Renal cortex interstitium (tissue), 15 donors: ENCODE measurements at places on chromosomes 1 and 21. TPM values are rescaled to one million over a fixed set of nuclear protein-coding genes. Genes with fewer than 3 reads are reported as not detected.

- no peak for DNase-seq
Measured at GRCh38 chr1:40301541-40302299, 15.4 kb downstream of the COL9A2 start.

- no peak for DNase-seq
Measured at GRCh38 chr1:91696321-91696720, 189.6 kb downstream of the TGFBR3 start.

GRCh38 chr21:26135520-26135919 is 35.0 kb downstream of the APP start:
- no peak for DNase-seq

DNA sequence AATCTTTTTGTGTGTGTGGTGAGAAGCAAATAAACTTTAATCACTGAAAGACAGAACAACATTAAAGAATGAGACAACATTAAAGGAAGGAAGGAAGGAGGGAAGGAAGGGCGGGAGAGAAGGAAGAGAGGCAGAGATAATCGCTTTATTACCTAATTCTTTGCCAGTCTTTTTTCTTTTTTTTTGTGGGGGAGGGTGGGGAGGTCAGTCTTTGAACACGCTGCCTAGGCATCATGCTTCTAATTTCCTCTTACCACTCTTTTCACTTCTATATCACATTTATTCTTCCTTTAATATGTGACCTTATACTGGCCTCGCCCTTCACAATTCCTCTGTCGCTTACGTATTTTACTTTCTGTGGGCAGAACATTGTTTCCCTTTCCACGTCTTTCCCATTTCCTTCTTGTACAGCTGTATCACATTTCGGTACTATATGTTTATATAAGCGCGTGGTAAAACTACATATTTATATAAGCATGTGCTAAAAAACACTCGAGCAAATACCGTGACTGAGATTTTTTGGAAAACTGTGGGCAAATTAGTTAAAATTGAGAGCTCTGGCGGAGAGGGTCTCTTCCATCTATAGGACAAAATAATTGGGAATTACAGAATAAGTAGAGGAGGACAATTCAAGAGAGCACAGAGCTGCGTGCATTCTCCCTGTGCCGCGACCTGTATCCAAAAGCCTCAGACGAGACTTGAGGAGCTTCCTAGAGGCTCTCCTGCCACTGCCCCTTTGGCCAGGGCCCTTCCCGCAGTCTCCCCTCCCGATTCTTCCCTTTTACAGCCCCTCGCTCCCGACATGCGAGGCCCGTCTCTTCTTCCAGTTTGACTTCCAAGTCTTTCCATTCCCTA is 823 bp upstream of the PRKAA2 start:
- peak; percentile 32 for DNase-seq

DNA sequence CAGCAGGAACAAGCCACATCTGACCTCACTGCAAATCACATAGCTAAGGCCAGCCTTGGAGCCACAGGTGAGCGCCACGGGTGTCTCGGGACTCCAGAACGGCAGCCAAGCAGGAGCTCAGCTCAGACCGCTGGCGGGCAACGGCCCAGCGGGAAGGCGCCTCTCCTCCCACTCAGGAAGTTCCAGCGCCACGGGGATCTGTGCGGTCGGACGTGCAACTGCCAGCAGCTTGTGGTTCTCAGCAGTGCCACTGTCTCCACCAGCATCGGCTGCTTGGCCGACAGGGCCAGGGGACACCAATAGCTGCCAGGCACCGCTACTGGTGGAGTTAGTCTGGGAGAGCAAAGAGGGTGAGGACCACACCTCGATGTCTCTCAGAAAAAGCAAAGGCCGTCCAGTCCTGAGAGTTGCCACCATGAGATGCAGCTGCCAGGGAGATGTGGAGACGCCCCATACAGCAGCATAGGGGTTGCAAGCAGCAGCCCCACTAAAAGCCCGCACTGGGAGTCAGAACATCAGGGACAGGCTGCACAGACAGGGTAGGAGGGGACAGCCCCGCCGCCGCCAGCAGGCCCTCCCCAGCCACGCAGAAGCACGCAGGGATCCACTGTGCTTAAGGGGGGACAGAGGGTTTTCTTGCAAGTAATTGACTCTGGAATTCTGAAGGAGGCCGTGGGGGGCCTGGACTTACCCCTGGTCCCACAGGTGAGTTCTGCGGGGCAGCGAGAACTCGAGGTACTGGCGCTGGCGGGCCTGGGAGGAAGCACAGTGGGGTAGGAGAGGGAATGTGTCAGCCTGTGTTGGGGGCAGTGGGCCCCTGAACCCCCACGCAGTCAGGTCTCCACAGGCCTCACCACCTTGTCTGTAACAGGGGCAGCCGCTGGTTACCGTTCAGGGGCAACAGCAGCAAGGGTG is 83.5 kb downstream of the NPHP4 start:
- no peak for DNase-seq

DNA sequence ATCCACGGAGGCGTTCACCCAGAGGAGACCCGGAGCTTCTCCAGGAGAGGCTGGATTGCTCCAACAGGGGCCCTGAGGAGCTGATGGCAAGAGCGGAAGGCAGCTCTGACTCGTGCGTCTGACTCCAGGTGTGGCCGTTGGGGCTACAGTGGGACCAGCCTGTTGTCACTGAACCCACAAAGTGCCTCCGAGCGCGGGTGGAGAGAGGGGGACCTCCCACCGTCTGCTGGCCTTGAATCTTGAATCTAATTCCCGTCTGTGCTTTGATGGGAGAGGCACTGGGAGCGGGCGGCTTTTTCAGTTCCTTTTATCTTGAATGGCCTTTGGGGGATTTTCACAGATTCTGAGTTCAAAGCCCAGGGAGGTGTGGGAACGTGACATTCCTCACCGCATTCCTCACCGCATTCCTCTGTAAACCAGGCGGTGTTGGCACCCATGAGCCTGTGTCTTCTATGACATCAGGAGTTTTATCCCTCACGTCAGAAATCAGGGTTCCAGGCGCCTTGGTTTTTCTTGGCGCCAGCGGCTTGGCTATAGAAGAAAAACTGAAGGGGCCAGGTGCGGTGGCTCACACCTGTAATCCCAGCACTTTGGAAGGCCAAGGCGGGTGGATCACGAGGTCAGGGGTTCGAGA is 39.2 kb upstream of the COL18A1 start:
- DNase-seq, result no peak

- DNase-seq, result no peak
Measured at GRCh38 chr1:36123356-36123755, 1.7 kb downstream of the COL8A2 start.

DNA sequence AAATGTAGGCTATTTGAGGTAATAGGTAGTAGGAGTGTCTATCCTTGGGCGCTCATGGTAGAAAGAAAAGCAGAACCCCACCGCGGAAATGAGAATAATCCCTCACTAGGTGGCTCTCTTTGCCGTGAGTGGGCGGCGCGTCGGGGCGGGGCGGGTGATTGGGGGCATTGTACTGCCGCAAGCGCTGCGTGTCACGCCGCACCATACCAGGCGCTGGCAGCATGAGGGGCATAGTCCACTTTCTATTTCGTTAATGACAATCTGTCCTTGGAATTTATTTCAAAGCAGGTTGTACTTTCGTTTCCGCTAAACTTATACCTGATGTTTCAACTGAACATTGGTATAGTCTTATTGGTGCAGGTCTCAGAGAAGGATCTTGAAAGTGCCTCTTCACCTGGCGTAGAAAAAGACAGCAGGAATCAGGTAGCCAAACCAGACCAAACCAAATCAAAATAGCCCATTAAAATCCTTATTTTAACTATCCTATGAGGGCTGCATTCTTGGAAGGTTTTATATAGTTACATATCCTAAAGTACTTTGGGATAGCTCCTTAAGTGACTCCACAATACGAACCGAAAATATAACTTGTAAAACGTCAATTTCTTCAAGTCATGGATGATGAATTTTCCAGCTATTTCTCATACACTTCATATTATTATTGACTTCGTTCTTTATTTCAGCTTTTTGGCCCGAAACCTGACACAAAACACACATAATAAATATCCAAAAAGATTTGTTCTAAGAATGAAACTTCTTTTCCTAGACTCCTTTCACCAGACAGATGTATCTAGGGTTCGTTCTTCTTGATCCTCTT is 1.9 kb upstream of the SMG7 start:
- DNase-seq, result peak; percentile 71

DNA sequence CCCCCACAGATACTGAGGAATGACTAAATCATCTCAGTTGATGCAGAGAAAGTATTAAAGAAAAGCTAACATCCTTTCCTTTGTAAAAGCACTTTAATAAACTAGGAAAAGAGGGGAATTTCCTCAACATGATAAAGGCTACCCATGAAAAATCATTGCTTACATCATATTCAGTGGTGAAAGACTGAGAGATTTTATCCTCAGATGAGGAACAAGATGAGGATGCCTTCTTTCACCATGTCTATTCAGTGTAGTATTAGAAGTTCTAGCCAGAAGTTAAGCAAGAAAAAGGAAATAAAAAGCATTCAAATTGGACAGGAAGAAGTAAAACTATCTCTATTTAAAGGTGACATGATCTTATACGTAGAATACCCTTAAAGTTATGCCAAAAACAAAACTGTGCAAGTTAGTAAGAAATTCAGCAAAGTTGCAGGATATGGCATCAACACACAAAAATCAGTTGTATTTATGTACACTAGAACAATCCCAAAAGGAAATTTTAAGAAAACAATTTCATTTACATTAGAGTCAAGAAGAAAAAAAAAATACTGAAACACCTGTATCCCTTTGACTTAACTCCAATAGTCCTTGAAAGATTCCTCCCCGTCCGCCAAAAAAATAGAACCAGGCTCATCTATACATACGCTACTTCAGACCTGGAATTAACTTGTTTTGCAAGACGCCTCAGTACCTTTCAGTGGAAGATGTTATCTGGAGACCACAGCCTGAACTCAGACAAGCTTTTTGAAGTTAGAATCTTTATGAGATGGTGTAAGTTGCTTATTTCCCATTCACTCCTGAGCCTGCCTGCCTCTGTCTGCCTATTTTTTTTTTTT is 17.5 kb downstream of the ZMYM4 start:
- DNase-seq, result no peak

GRCh38 chr1:25187077-25187476 is 45.2 kb downstream of the SYF2 start:
- DNase-seq, result no peak

DNA sequence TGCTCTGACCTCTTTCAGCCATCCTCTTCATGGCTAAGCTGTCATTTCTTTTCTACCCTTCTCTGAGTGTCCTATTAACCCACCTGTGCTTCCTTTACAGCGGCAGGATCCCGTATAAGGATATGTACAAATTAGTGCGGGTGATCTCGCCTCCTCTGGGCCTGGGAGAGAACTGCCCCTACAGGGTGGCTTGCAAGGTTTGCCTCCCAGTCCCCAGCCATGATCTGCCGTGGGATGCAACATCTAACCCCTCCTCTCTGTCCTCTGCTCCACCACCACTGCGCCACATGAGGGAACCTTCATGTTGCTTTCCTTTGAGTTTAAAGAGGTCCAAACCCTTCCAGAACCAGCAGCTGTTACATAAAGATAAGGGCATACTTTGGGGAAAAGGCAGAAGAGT is 282.2 kb downstream of the ZNF648 start:
- DNase-seq, result no peak

DNA sequence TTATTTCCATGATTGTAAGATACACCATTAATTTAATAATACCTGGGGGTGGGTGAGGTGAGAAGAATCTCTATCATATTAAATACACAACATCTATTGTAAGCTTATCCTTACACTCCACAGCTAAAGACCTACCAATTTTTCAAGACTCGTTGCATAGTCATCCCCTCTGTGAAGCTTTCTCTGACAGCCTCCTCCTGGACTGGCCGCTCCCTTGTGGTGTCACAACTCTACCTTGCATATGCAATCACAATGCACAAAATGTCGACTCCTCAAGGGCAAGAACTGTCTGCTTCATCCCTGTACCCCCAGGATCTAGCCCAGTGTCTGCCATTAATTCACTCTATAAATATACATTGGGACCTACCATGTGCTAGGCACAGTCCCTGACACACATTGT is 2.4 kb upstream of the PTGFRN start:
- no peak for DNase-seq

- DNase-seq, result no peak
Measured at GRCh38 chr21:31216206-31216605, 127.9 kb downstream of the TIAM1 start.

- no peak for DNase-seq
Measured at GRCh38 chr21:19368944-19369343, 965.4 kb upstream of the TMPRSS15 start.

GRCh38 chr1:153368495-153368894 is 6.9 kb downstream of the S100A12 start:
- DNase-seq, result no peak

GRCh38 chr1:83799594-83799993 is 199.3 kb downstream of the TTLL7 start:
- DNase-seq, result no peak

- no peak for DNase-seq
Measured at GRCh38 chr1:5223206-5223605, 568.8 kb downstream of the AJAP1 start.

- DNase-seq, result no peak
Measured at GRCh38 chr1:55302972-55303371, 87.8 kb upstream of the USP24 start.

FCRL5 gene
- polyA plus RNA-seq, result 0.16 TPM

PCP4 gene
- 12.6 TPM for polyA plus RNA-seq

MPZ gene
- polyA plus RNA-seq, result 3.8 TPM

ASPM gene
- 20.1 TPM for polyA plus RNA-seq

RORC gene
- polyA plus RNA-seq, result 2.1 TPM

PLEKHA6 gene
- 41.1 TPM for polyA plus RNA-seq

IGSF9 gene
- 19.9 TPM for polyA plus RNA-seq

GUCA2A gene
- polyA plus RNA-seq, result not detected

PROK1 gene
- polyA plus RNA-seq, result 0.12 TPM

DMBX1 gene
- polyA plus RNA-seq, result not detected

DCAF6 gene
- 85.6 TPM for polyA plus RNA-seq

PKLR gene
- polyA plus RNA-seq, result 9.1 TPM

SLC30A2 gene
- polyA plus RNA-seq, result 4.6 TPM
